ENCODE measurements at places on chromosomes 6 and 20.

DNA sequence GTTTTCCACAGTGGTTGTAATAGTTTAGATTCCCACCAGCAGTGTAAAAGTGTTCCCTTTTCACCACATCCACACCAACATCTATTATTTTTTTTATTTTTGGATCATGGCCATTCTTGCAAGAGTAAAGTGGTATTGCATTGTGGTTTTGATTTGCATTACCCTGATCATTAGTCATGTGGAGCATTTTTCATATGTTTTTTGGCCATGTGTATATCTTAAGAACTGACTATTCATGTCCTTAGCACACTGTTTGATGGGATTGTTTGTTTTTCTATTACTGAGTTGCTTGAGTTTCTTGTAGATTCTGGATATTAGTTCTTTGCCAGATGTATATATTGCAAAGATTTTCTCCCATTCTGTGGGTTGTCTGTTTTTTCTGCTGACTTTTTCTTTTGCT is 820.1 kb downstream of the TENT5A start:
- no peak for DNase-seq

GRCh38 chr6:21742238-21742660 is 148.7 kb downstream of the SOX4 start:
- DNase-seq: no peak

GRCh38 chr6:54017877-54018276 is 93.4 kb upstream of the MLIP start:
- DNase-seq: no peak

- no peak for DNase-seq
Measured at GRCh38 chr6:32427934-32428474, 11.7 kb upstream of the HLA-DRA start.

- no peak for DNase-seq
Measured at GRCh38 chr6:24440897-24441598, 38.3 kb downstream of the MRS2 start.

DNA sequence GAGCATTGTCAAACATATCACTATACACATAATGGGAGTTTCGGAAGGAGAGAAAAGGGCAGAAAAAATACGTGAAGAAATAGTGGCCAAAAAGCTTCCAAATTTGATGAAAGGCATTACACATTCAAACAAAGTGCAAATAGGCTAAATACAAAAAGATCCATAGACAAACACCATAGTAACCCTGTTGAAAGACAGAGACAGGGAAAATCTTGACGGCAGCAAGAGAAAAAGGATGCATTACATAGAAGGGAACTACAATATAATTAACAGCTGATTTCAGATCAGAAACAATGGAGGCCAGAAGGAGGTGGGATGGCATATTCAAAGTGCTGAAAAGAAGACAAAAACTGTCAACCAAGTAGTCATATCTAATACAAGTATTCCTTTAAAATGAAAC is 170.8 kb downstream of the MRPL14 start:
- no peak for DNase-seq

DNA sequence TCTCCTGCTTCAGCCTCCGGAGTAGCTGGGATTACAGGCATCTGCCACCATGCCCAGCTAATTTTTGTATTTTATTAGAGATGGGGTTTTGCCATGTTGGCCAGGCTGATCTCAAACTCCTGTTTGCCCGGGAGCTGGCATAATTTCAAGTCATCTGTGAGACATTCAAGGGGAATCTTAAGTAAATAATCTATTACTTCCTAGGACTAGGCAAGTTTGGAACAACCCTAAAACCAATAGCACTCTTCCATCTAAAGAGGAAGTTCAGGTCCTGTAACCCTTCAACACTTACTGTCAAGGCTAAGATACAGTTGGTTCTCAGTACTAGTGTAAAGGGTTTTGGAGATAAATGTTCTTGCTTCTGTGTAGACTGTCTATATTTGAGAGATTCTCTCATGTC is 267.8 kb upstream of the IRAK1BP1 start:
- no peak for DNase-seq

GRCh38 chr6:44935693-44936300 is 392.3 kb upstream of the RUNX2 start:
- DNase-seq: no peak

DNA sequence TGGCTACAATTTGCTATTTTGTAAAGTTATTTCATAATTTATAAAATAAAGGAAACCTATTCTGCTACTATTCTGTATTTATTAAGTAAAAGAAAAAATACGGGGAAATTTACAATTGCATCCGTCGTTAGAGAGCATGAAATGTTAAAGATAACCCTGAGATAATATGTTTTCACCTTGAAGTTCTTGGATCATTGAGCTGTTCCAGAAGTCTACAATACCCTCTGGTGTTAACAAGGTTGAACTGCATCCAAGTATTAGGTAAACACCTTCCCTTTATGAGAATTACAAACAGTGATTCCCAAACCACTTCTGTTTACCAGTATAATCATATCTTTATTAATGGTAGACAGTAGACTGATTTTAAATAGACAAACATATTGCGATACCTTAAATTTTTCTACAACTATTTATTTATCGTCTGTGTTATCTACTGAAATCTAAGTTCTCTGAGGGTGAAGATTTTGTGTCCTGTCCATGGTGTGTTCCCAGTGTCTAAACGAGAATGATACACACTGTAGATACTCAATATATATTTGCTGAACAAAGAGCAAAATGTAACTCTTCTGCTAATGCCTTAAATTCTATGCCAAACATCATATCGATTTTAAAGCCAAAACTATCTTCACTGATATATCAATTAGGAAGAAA is 28.2 kb downstream of the TBC1D32 start:
- no peak for DNase-seq

GRCh38 chr6:74128536-74128935 is 432.5 kb downstream of the CD109 start:
- DNase-seq: no peak

- DNase-seq: no peak
Measured at GRCh38 chr20:32443386-32443974, 85.3 kb downstream of the ASXL1 start.

DNA sequence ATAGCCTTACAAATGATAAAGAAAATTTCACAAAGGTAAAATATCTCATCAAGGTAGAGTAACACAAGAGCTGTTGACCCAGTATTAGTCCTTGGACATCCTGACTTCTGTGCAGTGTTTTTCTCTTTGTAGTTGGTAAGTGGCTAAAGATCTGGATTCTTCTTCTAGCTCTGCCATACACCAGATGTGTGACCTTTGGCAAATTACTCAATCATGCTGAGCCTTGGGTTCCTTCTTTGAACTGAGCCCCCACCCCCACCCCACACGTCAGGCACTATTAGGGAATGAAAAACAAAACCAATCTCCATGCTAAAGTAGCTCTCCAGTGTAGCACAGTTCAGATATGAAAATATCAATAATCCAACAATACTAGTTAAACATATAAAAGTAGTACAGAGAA is 15.1 kb upstream of the TRIM39 start:
- no peak for DNase-seq

Data from GM18507 (cell line).